Activated CD4-positive, alpha-beta T cell treated with anti-CD3 and anti-CD28 coated beads, Interleukin-2, amount 10 ng/mL, durations not matched to agents 7 days and 5 days (primary cell): ENCODE measurements at places on chromosomes 1 and 21.

- no peak within 1 kb of the TSS for H3K4me3 ChIP-seq
- H3K36me3 ChIP-seq = no peaks in the 10 kb centered on the region
- peaks cover 4% of the 10 kb centered on the region for H3K27me3 ChIP-seq
Measured at GRCh38 chr1:153357853-153358690, at the start of gene S100A9. TSS of gene S100A9 (plus strand) at chr1:153357854. CDS start at chr1:153358284, 430 bp downstream.

DNA sequence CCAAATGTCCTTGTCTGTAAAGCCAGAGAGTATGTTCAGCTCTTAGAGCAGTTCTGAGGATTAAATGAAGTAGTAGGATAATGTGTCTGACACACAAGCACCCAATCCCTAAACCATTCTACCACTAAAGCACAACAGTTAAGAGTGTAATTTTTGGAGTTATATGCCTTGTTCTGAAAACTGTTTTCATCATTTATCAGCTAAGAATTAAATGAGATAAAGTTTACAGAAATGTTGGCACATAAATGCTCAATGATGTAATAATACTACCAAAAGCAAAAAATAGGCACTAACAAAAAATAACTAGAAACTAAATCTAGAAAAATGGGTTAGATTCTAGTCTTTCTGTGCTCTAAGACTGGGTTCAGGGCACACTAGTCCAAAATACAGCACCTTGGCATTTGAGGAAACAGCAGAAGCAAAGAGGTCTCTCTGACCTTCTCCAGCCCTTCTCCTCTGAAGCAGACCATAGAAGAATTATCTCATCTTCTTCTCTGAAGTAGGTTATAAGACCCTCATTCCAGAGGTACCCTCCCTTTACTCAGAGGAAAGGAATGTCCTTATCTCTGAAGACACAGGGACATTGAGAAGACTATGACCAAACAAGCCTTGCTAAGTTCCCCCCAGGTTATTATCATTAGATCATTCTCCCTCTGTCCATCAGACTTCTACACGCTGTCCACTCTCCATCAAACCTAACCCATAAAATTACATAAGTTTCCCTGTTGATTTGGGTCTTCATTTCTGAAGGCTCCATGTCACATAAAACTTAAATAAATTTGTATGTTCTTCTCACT, 20.6 kb downstream of the ABL2 start:
- no peaks in the 10 kb centered on the region for H3K36me3 ChIP-seq
- no peak overlapping the region for H3K27ac ChIP-seq
- H3K4me3 ChIP-seq = no peak overlapping the region
- DNase-seq = no peak

DNA sequence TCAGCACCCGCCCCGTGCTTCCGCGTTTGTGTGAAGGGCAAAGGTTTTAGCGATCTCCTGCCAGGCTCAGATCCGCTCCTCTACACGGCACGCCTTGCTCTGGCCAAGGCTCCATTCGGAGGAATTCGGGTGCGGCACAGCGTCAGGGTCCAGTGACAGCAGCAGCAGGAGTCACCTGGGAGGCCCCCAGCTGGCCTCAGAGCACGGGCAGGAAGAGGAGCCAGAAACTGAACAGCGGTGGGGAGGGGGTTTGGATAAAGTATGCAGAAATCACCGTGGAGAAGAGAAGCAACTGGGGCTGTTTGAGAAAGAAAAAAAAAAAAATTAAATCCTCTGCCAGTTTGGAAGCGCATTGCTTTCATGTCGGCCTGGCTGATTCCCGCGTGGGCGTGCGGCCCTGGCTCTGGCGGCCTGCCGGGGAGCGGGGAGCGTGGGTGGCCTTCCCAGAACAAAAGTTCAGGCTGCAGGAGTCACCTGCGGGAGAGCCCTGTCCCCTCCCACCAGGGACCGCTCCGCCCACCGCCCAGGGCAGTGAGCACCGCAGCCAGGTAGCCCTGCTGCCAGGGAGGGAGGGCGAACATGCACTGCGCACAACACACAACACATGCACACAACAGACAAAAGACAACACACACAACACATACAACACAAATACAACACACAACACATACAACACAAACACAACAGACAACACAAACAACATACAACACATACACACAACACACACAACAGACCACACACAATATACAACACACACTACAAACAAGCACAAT, 107.6 kb downstream of the ETS2 start:
- no peak overlapping the region for H3K4me3 ChIP-seq
- H3K36me3 ChIP-seq = no peaks in the 10 kb centered on the region
- peaks cover 2% of the 10 kb centered on the region for H3K27me3 ChIP-seq
- H3K4me1 ChIP-seq = peaks cover 2% of the 10 kb centered on the region
- no peak for DNase-seq

DNA sequence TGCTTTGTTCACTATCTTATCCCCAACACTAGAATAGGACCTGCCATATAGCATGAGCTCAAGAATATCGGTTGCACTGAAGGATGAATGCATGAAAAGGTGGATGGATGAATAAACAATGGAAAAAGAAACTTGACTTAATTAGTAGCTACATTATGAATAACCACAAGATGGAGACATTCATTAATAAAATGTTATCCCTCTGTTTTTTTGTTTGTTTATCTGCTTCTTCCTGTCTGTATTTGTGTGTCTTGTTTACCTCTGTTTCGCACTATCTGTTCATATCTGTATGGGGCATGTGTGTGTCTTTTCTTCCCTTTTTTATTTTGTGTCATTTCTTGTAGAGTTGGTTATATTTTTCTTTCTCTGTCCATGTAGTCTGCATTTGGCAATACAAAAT, 1.1 kb upstream of the OR14I1 start:
- no peak for DNase-seq
- peaks cover 4% of the 10 kb centered on the region for H3K27me3 ChIP-seq
- no peaks in the 10 kb centered on the region for H3K4me1 ChIP-seq
- no peaks in the 10 kb centered on the region for H3K36me3 ChIP-seq
- no peak overlapping the region for H3K4me3 ChIP-seq

GRCh38 chr1:2375246-2375922, 16.0 kb downstream of the MORN1 start:
- no peak overlapping the region for H3K27ac ChIP-seq
- no peaks in the 10 kb centered on the region for H3K4me1 ChIP-seq
- no peaks in the 10 kb centered on the region for H3K36me3 ChIP-seq
